ENCODE measurements at places on chromosomes 3 and 15.

DNA sequence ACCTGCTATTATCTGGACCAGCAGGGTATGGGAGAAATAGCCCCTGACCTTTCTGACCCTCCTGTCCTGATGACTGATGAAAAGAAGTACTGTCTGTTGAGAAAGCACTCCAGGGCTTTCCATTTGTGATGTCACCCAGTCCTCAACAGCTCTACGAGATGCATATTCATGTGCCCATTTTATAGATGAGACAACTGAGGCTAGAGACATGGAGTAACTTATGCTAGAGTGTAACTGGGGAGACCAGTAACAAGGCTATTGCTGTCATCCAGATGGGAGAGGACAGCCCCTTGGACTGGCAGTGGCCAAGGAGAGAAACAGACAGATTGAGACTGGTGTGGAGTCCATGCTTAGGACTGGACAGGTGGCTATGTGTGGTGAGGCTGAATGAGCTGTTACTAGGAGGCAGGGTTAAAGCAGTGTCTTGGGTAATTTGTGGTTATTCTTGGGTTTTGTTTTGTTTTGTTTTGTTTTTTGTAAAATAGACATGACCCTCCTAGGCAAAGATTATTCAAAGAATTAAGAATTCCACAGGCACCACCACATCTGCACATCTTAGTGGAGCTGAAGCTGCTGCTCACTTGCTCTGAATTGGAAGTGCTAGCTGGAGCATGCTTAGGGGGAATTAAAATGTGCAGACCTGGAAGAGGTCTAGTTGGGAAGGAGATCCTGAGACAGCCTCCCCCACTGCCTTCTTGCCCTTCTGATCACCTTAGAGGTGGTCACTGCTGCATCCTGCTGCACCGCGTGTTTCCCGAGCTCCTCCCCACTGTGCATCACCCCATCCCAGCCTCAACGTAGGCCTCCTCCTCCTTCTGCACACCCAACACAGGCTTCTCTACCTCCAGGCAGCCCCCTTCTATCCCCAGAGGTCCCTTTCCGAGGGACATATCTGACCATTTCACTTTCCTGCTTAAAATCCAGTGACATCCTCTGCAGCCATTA, 8.4 kb downstream of the HRH1 start:
- no peak for DNase-seq

DNA sequence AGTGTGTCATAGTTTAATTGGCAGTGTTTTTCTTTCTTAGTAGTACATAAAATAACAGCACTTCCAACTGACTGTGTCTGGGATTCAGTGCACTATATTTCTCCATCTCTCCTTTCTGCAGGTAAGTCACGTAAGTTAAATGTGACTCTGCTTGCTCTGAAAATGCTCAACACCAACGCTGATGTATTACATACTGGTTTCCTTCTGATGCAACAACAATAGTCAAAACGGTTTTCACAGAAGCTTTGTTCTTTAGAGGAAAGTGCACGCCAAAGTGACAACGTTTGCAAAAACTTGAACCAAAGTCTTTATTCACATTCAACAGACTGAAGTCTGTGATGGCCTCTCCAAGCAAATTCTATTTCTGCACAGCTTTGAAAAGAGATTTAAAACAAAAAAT, 707.1 kb upstream of the CFAP20DC start:
- no peak for DNase-seq

DNA sequence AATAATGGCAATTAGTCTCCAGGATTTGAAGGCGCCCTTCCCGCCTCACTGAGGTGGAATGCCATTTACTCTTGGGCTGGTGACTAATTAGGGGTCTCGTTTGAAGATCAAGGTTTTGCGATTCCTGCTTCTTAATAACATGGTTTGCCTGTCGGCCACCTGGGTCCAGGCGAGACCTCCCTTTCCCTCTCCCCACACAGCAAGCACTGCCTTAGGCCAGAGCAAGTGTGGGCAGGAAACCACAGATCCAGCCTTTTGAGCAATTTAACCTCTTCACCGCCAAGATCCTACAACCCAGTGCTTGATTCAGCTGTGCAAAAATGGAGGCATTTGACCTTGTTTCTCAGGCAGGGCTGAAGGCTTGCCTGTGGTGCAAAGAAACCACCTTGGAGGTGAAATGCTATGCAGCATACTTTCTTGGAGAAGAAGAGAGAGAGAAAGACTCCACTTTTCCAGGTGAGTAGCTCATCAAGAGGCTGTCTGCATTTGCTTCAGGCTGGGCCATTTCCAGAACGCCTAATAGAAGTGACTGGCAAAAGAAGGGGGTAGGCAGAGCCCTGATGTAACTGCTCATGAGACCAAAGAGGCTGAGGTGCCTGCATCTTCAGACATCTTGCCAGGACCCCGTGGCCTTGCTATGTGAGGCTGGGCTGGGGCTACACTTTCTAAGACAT, 34.1 kb upstream of the WNT5A start:
- no peak for DNase-seq

DNA sequence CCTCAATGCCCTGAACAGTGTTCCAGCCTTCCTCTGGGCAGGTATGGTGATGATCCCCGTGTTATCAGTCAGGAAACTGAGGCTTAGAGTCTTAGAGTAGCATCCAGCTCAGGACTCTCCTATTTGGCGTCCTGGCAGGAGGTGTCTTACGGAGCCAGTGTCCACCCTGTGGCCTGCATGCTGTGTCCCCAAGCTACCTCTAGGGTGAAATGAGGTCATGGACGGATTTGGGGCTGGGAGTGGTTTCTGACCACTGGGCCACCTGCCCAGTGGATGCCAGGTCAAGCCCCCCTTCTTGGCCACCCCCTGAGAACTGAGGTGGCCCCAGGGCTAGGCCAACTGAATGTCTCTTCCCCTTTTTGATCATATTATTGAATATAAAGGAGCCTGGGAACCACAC, 27.2 kb upstream of the SLC6A6 start:
- no peak for DNase-seq

DNA sequence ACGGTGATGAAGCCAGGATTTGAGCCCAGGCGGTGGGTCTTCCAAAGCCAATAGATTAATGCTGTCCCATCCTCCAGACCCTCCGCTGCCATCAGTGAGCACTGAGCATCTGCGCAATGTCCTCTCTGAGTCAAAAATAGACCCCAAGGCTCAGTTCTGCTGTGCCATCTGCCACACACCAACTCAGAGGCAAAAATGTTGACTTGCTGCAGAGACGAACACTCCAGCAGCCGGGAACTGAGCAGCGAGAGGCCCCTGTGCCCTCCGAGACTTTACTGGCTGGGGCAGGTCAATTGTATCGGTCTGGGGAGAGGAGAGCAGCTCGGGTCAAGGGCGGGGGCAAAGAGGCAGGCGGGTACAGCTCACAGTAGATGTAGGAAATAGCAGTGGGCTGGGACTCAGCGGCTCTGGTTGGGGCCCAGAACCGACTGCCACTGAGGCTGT, 41.5 kb upstream of the ATP2B2 start:
- no peak for DNase-seq

DNA sequence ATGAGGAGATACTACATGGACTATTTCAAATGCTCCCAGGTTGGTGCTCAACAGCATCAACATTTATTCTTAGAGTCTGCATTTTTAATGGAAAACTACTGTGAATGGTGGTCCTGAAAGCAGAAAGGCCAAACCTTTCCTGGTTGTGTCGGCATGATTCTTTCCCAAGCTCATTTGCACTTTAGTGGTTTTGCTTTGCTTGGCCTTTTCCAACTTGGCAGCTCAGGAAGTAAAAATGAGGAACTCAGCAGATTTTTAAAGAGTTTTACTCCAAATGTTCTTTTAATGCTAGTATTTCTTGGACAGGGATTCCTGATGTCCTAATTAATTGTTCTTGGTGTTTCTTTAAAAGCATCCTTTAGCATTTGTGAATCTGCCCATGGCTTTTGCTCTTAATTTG, 197.4 kb downstream of the SLC9A9 start:
- no peak for DNase-seq

- DNase-seq: no peak
Observed at GRCh38 chr15:43998607-43999006, 171.8 kb downstream of the WDR76 start.

DNA sequence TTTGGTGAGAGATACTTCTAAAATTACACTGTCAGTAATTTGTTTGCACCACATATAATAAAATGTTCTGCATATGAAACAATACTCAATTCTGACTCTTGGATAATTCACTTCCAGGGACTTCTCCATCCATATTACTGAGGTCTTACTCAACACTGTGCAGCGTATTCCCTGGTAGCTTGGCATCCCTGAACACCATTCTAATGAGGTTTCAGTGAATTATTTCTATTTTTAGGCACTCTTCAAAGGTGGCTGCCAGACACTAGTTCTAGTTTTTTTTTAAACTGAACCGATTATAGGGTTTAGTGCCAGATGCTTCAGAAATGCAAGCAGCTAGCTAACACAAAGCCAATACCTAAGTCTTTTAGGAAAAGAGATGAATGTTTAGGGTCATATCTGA, 283.3 kb downstream of the FEZF2 start:
- DNase-seq: no peak

- DNase-seq: no peak
Observed at GRCh38 chr15:89371228-89372044, 36.8 kb upstream of the POLG start.

- DNase-seq: peak; percentile 33
Observed at GRCh38 chr3:151305060-151305774, 11.4 kb downstream of the GPR87 start.

GRCh38 chr3:112561484-112561733, 353 bp downstream of the ATG3 start:
- no peak for DNase-seq

DNA sequence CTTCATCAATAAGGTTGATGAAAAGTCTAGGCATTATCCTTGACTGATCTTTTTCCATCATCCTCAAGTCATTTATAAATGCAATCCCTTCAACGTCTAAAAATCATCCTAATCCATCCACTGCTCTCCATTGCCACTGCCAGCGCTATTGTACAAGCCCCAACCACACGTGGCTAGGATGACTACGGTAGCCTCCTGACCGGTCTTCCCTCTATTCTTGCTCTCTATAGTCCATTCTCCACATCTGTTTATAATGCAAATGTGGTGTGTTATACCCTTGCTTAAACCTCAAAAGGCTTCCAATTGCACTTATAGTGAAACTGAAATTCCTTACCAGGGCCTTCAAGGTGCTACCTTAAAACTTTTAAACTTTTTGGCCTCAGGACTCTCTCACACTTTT, 410.6 kb upstream of the ADAMTS9 start:
- DNase-seq: no peak

GRCh38 chr3:177026505-177027277, 170.6 kb downstream of the TBL1XR1 start:
- DNase-seq: no peak

GRCh38 chr15:39411102-39411989, 169.5 kb upstream of the THBS1 start:
- peak; percentile 63 for DNase-seq

- DNase-seq: no peak
Observed at GRCh38 chr3:197028728-197029510, 698 bp downstream of the MELTF start.

DNA sequence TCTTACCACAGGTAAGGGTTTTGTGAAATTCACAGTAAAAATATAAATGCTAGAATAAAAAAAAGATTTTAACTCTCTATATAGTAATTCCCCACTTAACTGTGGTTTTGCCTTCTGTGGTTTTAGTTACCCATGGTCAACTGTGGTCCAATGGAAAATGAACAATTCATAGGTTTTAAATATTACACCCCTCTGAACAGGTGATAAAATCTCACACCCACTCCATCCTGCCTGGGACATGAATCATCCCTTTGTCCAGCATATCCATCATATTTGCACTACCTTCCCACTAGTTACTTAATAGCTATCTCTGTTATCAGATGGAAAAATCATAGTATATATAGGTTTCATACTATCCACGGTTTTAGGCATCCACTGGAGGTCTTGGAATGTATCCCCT, 49.2 kb downstream of the HDGFL3 start:
- DNase-seq: no peak

DNA sequence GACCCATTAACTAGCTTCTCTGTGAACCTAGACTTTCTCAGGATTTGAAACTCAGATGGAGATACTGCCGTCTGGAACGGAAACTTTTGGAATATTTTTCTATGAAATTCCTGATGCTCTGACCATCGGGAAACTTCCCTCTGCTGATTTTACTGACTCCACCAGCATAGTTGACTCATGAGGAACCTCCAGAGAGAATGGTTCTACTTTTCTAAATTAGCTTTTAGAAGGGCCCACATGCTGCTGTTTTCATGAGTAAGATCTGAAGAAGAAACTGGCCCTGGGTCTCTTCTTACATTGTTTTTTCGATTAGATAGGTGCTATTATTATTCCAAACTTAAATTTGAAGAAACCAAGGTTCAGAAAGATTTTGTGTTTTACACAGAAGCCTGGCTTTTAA, 326.3 kb upstream of the NR2E3 start:
- no peak for DNase-seq

DNA sequence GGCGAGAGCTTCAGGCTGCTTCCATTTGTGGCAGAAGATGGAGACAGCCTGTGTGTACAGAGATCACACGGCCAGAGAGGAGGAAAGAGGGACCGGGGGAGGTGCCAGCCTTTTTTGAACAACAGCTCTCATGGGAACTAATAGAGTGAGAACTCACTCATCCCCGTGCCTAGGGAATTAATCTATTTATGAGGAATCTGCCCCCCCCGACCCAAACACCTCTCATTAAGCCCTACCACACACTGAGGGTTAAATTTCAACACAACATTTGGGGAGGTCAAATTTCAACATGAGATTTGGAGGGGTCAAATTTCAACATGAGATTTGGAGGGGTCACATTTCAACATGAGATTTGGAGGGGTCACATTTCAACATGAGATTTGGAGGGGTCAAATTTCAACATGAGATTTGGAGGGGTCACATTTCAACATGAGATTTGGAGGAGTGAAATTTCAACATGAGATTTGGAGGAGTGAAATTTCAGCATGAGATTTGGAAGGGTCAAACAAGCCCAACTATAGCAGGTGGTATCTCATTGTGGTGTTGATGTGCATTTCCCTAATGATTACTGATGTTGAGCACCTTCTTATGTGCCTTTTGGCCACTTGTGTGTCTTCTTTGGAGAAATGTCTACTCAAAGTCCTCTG, 20.6 kb upstream of the RFTN1 start:
- DNase-seq: no peak

DNA sequence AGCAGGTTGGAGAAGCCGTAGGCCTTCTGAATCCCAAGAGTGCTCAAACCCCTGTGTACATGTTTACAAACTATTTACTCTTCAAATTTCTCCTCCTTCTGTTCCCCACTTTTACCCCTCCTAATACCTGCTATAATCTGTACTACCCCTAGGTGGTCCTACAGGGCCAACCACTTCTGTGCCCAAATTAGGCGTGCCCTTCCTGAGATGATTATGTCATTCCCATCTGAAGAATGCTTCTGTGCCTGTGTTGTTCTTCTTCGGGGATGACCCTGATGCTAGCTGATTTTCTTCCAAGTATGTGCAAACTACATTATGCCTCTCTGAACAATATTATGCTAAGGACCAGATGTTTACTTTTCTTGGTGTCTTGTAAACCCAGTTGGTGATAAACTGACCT, 20.5 kb downstream of the RBP2 start:
- DNase-seq: no peak

GRCh38 chr3:62439176-62439813, 65.9 kb upstream of the FEZF2 start:
- DNase-seq: no peak

GRCh38 chr15:32677238-32677750, 35.8 kb downstream of the SCG5 start:
- no peak for DNase-seq

- DNase-seq: peak; percentile 41
Observed at GRCh38 chr15:34647569-34648293, 64.3 kb upstream of the GOLGA8B start.

- DNase-seq: no peak
Observed at GRCh38 chr15:67570875-67571647, 28.6 kb downstream of the MAP2K5 start.
